Tongue (tissue), 3 donors: ENCODE measurements at places on chromosomes 6 and 20. TPM values are rescaled to one million over a fixed set of nuclear protein-coding genes. Genes with fewer than 3 reads are reported as not detected.
A peak's percentile ranks its signal among the peaks of the same experiment; 100 is the strongest.

TSBP1 gene
- not detected for total RNA-seq

THEMIS gene
- not detected for total RNA-seq

KIAA1755 gene
- total RNA-seq, result 5.0 TPM

RAET1E gene
- 8.8 TPM for total RNA-seq

DNA sequence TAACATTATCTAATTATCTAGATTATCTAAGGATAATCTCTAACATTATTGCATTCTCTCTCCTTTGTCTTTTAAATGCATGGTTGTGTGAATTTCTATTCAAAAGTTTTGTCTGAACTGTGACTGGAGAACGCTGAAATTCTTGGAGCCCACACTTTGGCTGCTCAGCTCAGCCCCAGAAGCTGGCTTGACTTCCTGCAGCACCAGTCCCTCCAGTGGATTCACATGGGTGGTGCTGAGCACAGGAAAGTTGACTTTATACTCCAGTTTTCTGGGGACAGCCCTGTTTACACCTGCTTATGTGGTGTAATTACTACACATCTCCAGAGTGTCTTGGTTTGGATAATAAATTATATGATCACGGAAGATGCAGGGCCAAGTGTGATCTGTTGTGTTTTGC is 255.1 kb upstream of the NOX3 start:
- no peak for DNase-seq

DNA sequence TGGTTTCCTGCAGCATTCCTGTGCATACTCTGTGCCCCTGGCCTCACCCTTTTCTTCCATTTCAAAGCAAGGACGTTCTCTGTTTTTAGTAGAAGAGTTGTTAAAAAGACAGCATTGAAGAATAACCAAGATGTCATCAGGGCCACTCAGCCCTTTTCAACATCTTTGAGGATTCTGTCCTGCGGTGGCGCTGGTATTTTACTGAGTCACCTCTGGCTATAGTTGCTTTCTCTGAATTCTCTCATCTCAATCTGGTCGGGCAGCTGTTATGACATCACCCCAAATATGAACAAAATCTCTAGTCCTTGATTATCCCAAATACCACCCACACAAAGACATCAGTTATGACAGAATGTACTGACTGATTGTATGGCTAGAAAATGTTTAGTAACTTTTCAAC is 204.2 kb downstream of the GRIK2 start:
- peak; percentile 12 for DNase-seq

- DNase-seq, result peak; percentile 52
Measured at GRCh38 chr6:43308101-43308989, at the start of gene CRIP3. CRIP3 (minus strand) TSS chr6:43308826; CDS start chr6:43308792, 34 bp downstream.

- DNase-seq, result no peak
Measured at GRCh38 chr6:14273191-14273590, 155.6 kb downstream of the CD83 start.

GRCh38 chr20:17530153-17530552 is 1.0 kb downstream of the BFSP1 start:
- no peak for DNase-seq

DNA sequence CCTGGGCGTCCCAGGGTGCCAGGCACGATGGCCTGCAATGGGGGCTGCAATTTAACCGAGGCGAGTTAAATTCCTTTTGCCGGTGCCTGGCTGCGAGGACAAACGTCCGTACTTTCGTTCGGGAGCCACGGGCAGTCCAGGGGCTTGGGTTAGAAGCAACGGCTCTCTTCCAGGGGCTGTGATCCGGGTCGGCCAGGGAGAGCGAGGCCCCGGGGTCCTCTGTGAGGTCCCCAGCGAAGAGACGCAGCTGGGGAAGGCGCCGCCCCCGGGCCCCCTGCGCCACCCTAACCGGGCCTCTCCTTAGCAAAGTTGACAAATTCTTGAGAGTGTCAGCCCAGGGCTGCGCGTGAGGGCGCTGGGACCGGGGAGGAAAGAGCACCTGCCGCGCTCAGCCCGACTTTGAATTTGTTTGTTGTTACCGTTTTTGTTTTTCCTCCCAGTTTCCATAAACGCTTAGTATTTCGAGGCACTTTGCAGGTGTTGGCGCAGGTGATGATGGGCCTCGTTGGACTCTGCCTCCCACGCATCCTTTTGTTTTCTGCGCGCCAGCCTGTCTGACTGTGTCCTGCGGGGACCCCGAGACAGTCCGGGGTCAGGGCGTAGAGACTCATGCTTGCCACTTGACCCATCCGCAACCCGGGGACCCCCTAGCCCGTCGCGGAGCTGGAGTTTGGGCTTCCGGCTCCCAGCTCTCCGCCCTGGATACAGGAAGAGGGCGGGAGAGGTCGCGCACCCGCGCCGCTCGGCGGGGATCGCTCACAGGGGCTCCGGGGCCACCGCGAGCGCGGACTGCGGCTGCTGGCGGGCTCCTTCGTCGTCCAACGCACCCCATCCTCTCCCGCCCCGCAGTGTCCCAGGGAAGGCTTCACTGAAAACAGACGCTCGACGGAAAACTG is 5.8 kb downstream of the OLIG3 start:
- DNase-seq, result peak; percentile 6

GRCh38 chr6:81054036-81054435 is 698.4 kb downstream of the TENT5A start:
- DNase-seq, result no peak

GRCh38 chr6:20160541-20161283 is 51.6 kb downstream of the MBOAT1 start:
- no peak for DNase-seq

DNA sequence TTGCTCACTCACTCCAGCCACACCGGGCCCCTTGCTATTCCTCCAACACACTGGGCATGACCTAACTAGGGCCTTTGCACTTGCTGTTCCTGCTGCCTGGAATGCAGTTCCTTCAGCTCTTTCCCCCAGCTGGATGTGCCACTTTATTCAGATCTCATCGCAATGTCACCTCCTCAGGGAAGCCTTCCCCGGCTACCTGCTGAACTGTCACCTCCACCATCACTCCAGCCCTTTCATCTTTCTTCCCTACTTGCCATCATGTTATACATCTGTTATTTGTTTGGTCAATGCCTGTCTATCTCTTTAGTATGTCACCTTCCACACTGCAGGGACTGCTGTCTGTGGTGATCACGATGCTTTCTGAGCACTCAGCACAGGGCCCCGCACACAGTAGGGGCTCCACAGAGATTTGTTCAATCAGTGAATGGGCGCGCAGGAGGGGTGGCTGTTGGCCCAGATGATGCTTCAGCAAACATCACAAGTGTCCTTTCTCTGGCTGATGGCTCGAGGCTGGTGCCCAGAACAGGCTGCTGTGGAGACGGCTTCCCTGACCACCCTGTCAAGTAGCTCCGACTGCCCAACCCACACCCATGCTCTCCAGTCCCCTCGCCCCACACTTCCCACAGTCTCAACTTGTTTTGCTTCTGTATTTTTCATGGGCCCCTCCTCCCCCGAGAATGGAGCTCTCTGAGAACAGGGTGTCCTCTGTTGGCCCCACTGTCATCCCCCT is 31.8 kb downstream of the CEBPB start:
- DNase-seq, result no peak

DNA sequence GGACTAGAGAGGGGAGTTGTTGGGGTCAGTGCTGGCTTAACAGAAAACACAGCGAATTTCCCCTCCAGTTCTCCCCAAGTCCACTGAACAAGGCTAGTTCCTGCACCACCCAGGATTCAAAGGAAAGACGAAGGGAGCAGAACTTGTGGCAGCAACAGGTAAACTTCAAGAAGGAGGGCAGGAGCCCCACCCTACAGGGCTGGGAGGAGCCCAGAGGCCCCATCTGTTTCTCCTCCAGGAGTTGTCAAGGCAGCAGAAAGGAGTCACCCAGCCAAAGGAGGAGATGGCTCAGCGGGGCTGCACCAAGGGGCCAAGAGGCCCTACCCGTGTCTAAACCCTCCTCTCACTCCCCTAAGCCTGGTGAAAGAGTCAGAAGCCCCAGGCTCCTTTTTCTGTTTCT is 1.7 kb downstream of the SAPCD1 start:
- DNase-seq, result no peak

DNA sequence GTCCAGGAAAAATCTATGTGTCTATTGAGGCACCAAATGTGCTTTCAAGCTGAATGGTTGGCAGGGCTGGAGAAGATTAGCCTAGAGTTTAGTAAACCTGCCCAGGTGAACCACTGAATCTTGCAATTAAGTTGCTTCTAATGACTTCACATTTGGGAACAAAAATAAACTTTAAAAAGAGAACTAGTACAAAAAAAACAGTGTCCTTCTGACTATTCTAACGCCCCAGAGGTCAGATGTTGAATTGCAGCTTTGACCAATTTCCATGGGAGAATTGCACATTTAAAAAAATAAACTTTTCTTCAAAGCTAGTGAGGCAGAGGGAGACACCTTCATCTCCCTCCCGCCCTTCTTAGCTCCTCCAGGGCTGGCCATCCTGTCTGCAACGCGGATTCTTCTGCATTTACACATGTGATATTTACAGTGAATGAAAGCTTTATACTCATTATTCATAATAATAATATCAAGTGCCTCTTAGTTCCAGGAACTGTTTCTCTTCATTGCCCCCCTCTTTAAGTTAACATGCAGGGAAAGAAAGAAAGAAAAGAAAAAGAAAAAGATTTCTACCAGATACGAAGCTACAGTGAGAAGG is 270.2 kb downstream of the SMOC2 start:
- DNase-seq, result no peak

- no peak for DNase-seq
Measured at GRCh38 chr20:5843054-5843592, 92.9 kb downstream of the SHLD1 start.

GRCh38 chr6:2909718-2910117 is 6.6 kb upstream of the SERPINB9 start:
- no peak for DNase-seq

GRCh38 chr6:17490724-17491123 is 97.3 kb downstream of the CAP2 start:
- DNase-seq, result peak; percentile 74

GRCh38 chr6:133705731-133706130 is 183.2 kb upstream of the TCF21 start:
- DNase-seq, result no peak
